NCI-H2029 (cell line): ENCODE measurements at places on chromosomes 6 and 20.

DNA sequence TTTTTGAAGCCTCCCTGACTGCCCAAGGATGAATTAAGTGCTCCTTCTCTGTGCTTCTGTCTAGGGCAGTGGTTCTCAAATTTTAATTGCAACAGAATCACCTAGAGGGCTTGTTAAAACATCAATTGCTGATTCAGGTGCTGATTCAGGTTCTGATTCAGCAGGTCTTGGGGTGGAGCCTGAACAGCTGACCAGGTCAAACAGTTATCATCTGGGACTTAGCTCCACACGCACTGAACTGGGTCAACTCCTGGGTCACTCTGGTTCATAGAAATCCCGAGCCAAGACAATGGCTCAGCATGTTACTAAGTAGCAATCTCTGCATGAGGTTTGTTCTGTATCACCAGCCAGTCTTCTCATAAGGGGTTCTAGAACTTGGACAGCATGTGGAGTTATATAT, 192.3 kb downstream of the GJA1 start:
- no peak for DNase-seq

- DNase-seq: no peak
Measured at GRCh38 chr6:24492475-24492874, 2.3 kb upstream of the ALDH5A1 start.

GRCh38 chr20:25036331-25036936, 21.5 kb downstream of the ACSS1 start:
- DNase-seq: no peak

DNA sequence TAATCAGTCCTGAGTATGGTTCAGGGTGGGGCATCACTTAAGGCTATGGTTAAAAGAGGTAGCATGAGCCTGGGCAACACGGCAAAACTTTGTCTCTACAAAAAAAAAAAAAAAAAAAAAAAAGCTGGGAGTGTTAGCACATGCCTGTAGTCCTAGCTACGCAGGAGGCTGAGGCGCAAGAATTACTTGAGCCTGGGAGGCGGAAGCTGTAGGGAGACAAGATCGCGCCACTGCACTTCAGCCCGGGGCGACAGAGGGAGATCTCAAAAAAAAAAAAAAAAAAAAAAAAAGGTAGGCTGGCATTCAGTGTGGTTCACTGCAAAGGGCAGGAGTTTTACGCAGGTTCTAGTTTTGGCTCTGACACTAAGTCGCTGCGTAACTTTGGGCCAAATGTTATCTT, 15.1 kb downstream of the ELOVL2 start:
- no peak for DNase-seq

DNA sequence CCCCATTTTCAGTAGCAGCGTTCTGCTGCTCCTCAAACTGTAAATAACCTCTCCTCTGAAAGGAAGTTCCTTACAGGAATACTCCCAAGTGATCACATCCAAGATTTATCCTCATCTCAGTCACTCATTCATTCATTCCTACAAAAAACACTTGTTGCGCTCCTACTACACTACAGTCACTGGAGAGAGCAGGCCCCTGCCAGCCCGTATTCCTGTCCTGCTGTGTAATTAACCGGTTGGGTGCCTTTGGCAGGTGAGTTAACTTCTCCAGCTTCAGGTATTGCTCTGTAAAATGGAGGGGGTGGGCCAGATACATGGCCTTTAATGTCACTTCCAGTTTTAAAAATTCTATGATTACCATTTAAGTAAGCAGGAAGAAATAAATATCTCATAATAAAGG, 15.0 kb upstream of the ZBTB24 start:
- no peak for DNase-seq

GRCh38 chr6:12963567-12963966, 247.0 kb downstream of the PHACTR1 start:
- no peak for DNase-seq

- DNase-seq: no peak
Measured at GRCh38 chr20:37822141-37822601, 80.8 kb upstream of the VSTM2L start.

- no peak for DNase-seq
Measured at GRCh38 chr6:16582446-16583143, 178.7 kb downstream of the ATXN1 start.

GRCh38 chr6:5294392-5295211, 33.3 kb downstream of the FARS2 start:
- DNase-seq: no peak

- no peak for DNase-seq
Measured at GRCh38 chr6:100430962-100431361, 33.8 kb downstream of the SIM1 start.

GRCh38 chr20:51359947-51360346, 182.6 kb downstream of the NFATC2 start:
- DNase-seq: no peak
